ENCODE measurements at places on chromosomes 6 and 20.

DNA sequence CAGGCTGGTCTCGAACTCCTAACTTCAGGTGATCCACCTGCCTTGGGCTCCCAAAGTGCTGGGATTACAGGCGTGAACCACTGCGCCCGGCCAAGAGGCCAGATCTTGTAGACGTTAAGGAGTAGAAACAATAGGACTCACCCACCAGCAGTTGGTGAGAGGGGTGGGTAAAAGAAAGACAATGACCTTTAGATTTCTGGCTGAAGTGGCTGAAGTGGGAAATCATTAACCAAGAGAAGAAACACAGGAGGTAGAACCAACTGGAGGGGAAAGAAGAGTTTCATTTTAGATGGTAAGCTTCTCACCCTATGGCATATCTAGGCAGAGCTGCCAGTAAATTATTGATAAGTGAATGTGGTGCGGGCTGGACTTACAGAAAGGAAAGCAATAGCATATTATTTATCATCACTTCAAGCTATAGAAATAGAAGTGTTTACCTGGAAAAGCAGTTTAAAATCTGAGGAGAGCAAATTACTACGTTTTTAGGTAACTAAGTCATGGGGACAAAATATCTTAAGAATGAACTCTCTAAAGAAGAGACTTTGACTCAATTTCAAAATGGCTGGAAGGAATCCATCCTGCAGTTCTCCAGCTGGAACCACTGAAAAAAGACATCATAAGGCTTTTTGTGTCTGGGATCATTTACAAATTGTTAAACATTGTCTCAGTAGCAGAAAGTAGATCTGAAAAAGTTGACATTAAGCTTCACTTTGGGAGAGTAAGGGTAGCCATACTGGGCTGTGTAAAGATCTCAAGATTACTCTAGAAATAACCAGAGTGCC lies 109.6 kb downstream of the ALDH8A1 start:
- DNase-seq = no peak

GRCh38 chr6:21791581-21791980 lies 198.0 kb downstream of the SOX4 start:
- no peak for DNase-seq

GRCh38 chr6:46652232-46652602 lies 401 bp downstream of the CYP39A1 start:
- no peak for DNase-seq

DNA sequence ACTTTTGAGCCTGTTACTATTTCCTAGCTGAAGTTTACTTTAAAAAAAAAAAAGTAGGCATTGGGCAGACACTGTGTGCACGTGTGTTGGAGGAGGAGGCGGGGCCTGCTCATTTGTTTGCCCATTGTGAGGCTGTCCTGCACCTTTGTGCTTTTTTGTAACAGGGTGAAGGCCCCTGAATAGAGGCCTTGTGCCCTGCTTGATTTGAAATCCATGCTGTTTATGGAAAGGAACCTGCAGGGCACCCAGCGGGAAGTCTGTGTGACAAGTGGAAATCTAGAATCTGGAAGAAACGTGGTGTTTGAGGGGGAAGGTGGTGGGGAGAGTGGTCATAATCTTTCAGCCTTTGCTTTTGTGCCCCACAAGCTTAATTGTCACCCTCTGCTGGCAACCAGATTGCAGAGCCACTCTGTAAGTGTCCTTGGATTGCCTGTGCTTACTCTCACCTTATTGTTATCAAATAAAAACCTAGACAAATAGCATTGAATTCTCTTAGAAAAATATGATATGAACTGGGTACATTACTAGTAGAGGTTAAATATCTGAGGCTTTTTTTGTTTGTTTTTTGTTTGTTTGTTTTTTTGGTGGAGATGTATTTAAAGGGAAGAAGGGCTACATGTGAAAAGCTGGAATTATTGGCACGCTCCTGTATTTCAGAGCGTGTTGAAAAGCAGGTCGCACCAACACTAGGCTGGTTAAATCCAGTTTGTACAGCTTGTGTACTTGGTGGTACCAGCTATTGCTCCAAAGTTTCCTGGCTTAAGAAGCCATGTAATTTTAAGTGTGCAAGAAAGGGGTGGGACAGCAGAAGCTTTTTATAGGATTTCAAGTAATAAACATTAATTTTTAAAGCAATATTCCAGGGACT lies 156.3 kb downstream of the ARID1B start:
- no peak for DNase-seq

DNA sequence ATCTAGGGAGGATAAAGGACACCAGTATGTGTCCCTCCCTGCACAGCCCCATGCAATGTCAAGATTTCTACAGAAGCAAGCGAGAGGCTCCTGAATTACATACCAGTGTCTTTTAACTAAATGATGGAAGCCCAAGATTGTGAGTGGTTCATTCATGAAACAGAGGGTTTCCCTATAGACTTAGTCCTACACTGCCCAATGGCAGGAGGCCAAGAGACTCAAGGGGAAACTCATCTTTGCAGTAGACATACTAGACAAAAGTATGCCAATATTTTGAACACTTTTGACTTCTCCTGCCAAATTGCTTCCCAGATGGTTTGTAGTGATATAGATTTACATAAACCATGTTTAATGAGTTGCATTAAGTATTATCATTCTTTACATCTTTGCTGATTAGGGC lies 557.2 kb upstream of the JAG1 start:
- DNase-seq = no peak

GRCh38 chr20:41150664-41151063 lies 13.3 kb downstream of the PLCG1 start:
- DNase-seq = no peak

DNA sequence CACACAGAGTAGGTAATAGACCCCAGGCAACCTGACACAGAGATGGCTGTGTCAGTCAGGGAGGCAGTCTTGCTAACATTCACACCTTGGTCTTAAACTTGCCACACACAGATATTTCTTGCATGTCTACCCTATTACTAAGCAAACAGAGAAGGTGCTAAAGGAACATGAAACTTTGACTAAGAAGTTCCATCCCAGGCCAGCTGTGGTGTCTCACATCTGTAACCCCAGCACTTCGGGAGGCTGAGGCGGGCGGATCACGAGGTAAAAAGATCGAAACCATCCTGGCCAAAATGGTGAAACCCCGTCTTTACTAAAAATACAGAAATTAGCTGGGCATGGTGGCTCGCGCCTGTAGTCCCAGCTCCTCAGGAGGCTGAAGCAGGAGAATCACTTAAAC lies 222.4 kb upstream of the JARID2 start:
- no peak for DNase-seq

- peak; percentile 87 for DNase-seq
Measured at GRCh38 chr20:1776681-1777475, 118.3 kb upstream of the SIRPA start.

DNA sequence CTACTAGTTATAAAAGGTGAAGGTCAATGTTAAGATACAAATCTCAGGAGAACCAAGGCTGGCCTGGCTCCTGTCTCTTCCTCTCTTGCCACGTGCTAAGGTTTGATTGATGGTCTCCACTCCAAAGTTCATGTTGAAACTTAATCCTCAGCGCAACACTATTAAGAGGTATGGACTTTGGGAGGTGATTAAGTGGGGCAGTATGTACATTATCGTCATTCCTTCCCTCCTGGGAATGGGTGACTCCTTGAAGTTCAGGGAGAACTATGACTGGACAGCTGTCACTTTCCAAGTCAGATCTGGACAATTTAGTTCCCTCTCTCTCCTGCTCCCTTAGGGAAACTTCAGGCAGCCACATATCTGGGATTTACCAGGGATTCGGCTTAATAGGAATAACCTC lies 50.5 kb downstream of the KCNK5 start:
- DNase-seq = no peak

DNA sequence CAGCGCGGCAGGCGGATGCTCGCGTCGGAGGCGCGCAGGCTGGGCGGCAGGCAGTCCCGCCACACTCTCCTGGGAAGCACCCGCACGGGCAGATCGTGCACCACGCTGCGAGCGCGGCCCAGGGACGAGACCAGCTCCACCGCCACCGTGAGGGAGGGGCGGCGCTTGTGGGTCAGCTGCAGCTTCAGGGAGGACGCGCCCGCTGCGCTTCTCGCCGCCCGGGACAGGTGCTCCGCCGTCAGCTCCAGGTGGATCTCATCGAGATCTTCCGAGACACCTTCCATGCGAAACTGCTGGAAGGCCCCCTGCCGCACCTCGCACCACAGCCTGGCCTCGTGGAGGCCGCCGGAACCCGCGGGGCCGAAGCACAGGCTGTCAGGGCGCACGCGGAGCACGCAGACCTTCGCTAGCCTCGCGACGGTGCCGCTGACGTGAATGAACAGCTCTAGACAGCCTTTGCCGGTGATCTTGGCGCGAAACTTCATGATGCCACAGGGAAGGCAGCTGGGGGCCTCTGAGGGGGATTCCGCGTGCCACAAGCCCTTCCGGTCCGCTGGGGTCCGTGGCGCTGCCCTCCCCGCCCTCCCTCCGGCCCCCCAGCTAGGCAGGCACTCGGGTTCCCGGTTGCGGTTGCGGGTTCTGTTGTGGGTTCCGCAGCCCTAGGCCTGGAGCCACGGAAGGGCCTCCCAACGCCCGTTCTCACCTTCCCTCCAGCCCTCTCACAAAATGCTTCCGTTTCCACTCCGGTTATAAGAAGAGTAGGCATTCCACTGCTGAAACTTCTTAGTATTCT lies at the start of gene HUS1B:
Gene HUS1B, minus strand, starts transcription at position 641 of the 793 bp plus-strand sequence. Its CDS starts 156 bp downstream, at position 485.
- DNase-seq = no peak

DNA sequence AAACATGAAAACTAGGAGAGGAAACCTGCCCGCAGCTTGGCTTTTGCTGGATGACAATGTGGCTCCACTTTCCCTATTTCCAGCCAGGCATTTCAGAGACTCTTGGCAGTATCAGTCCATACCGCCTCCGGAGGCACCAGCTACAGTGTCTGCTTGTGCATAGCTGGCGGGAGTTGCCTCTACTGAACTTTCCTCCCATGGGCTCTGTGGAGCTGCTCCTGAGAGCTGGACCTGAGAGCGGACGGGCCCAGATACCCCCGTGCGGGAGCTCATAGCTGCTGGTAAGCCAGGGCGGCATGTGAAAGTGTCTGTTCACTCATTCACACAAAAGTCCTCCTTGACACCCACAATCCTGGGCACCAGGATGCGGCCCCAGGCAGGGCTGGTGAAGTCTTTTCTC lies 130.3 kb upstream of the PMEPA1 start:
- no peak for DNase-seq

DNA sequence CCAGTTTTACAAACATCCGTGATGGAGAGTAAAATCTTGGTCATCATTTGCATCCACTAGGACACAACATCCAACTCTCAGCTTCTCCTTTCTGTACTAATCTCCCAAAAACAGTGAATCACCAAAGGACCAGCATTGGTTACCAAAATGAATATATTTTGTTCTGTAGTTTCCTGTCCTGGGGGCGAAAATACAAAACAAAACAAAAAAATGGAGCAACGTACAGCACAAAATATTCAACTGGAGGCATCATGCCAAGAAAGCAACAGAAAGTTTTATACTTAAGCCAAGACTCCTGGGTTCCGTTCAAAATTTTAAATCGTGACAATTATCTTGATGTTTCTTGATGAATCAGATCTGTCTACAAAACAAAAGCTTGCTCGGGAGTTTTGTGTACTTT lies 126.6 kb upstream of the CCDC28A start:
- peak; percentile 81 for DNase-seq

DNA sequence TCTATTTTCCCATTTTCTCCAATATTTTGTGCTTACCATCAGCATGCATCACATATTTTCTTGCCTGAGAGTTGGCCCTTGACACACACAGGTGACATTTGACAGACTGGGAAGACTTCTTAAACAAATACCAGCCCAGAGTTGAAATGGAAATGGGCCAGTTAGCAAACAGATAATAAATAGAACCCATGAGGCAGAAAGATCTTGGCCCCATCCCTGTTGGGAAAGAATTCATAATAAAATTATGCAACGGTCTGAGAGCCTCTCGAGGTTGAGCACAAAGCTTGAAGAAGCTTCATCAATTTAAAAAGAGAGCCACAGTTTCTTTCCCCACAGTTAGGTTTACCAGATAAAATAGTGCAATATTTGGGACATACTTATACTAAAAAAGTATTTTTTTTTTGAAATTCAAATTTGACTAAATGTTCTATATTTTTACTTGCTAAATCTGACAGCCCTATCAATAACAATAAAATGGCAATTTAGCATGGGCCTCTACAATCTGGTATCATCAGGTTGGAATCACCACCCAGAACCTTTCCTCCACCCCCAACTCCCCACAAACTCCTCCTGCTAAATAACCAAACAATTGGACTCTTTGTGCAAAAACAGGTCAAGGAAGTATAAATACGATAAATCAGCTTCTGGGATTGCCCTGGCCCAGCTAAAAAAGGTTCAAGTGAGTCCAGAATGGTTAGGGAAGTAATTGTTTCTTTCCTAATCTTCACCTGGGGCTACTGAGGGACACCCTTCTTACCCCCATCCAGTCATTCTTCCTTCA lies 129.8 kb downstream of the CD164 start:
- DNase-seq = no peak

DNA sequence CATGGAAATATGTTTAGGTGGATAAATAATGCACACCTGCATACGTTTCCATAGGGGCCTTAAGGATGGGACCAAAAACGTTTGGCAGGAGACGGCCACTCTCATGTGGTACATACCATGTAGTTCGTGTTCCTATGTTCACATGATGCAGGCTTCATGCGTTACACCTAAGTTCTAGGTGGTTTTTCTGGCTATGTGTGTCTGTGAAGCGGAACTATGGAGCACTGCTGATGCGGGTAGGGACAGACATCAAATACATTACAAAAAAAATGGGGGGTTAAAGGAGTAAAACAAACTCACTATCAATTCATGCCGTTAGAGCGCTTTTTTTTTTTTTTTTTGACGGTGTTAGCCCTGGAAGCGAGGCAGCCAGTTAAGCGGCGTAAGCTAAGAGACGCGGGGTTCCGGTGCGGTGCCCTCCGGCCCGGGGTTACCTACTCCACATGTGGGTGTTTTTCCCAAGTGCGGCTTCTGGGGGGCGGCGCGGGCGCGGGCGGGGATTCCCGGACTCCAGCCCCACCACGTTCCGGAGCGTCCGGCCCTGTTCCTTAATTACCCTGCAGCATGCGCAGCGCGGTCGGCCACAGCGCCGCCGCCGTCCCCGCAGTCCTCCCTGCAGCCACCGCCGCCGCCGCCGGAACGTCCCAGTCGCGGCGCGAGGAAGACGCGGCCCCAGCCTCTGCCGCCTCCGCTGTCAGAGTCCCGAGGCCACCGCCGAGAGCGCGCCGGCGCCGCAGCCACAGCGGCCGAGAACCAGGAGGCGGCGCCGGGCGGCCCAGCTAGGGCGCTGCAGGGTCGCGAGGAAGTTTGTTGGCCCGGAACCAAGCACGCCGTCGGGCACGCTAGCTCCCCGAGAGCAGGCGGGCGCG lies 648 bp downstream of the COL19A1 start:
- DNase-seq = no peak

DNA sequence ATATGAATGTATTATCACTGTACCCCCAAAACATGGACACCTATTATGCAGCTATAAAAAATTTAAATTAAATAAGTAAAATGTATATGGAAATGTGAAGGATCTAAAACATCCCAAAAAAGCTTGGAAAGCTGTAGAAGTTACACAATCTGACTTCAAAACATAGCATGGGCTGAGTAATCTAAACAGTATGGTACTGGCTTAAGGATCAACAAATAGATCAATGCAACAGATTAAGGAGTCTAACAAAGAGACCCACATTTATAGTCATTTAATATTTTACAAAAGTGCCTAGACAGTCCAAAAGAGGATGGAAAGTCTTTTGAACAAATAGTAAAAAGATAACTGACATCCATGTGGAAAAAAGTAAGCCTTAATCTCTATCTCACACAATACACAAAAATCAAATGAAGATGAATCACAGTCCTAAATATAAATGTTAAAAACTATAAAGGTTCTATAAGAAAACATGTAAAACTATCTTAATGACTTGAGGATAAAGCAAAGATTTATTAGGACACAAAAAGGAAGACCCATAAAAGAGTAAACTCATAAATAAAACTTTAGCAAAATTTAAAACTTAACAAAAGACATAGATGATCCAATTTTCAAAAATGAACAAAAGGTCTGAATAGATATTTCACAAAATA lies 46.8 kb downstream of the RANBP9 start:
- no peak for DNase-seq

- DNase-seq = no peak
Measured at GRCh38 chr20:6680441-6680840, 87.0 kb upstream of the BMP2 start.

Measured in MCF 10A (cell line).